ENCODE measurements at places on chromosomes 4 and X.

DNA sequence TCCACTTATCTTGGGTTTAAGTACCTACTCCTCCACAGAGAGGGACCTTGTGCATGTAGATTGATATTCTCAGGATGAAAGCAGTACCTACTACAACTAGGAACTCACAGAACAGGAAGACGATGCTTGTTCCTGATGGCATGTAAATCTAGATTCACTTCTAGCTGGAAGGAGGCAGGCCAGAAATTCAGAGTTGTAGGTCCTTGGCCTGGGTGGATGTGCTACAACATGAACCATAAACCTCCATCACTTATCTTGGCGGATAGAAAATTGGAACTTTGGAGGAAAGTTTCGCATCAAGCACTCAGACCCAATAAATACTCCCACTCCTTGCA is 9.3 kb upstream of the SMIM20 start:
- no peak for DNase-seq

DNA sequence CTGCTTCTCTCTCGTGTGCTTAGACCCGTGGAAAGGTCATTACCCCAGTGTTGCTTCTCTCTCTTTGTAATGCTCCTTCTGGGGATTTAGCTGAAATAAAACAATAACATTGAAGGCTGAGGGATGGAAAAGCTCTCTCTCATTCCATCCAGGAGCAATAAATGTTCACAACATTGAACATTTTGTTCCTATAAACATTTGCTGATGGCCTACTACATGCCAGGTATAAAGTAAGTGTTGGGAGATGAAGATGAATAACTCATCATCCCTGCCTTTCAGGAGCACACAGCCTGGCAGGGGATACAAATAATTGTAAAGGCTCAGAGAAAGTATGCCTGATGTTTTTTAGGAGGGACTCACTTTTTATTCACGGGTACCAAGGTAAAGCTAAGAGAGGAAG is 158.1 kb downstream of the KDR start:
- DNase-seq = no peak

- DNase-seq = no peak
These were observed 126.0 kb upstream of the GUCY1A1 start for GRCh38 chr4:155540698-155541097.

GRCh38 chr4:107586371-107586770 is 133.7 kb downstream of the PAPSS1 start:
- DNase-seq = no peak

GRCh38 chrX:22063284-22063683 is 31.2 kb downstream of the PHEX start:
- peak; percentile 30 for DNase-seq

DNA sequence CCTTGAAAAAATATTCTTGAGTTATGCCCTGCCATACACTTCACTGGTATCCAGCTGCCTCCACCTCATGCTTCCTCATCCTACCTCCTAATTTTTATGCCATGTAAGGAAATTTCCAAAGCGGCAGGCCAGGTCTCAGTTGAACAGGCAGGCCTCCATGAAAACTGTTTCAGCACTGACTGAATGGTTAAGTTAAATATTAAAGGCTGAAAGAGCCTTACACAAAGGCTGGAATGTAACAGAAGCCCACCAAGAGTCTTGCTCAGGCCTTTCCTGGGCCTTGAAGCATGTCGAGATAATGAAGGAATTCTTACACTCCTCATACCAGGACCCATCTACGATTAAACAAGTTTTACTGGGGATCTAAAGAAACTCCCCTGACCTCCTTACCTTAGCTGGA is 359.6 kb upstream of the NOCT start:
- DNase-seq = no peak

DNA sequence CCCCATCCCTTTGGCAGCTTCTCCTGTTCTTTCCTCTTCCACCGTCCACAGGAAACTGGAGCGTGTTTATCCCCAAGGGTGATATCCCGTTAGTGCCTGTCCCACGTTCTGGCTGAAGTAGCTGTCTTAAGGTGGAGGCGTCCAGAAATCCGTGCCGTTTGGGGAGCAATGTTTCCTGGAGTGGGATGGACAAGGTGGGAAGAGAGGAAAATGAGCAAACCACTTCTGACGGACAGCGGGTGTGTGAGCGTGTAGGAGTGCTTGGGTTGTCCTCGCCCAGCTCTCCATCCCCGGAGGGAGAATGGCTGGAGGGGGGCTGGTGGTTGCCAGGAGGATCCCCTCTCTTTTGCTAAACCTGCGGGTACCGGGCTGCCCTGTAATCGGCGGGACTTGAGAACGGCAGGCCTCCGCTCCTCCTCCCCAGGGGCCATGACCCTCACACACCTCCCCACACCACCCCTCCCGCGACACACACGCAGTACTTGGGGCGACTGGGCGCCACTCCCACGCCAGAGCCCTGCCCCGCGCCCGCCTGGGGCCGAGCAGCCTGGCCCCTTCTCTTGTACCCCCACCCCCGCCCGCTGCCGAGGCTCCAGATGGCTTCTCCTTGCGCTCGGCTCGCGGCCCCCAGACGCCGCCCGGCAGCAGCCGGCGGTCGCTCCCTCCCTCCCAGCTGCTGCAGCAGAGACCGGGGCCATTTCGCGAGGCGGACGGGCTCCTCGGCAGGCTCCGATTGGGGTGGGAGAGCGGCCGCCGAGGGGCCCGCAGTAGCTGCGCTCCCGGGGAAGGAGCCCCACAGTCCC is 13.9 kb upstream of the PRDM8 start:
- DNase-seq = peak; percentile 16

DNA sequence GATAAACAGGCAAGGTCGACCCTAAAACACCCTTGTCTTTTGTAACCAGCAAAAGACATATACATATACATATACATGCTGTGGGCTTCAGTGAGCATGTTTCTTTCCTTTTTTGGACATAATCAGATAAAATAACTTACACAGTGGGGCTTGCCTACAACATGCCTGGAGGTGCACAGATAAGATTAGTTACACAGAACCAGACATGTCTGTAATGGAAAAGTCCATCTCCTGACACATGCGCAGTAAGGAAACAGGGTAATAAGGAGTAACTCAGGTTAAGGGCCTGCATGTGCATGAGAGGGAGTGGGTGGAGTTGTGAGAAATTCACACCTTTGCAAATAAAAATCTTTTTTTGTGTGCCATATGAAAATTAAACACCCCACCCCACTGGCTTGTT is 3.4 kb downstream of the UGT2A1 start:
- no peak for DNase-seq

DNA sequence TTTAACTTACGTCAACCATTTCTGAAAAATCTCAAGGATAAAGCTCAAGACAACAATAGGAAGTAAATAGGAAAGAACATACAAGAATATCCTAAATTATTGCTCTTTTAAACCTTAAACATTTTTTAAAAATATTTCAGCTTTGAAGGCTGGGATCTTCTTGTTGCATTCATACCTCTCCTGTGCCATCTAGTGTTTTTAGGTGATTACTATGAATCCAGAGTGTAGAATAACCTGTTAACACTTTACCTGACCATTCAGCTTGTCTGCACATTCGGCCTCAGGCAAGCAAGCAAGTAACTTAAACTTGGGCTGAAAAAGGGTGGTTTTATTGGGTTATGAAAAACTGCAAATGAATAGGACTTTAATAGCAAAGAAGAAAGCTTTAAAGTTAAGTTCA is 507.8 kb upstream of the INTU start:
- no peak for DNase-seq

Measured in A172 (cell line).